ENCODE measurements at places on chromosomes 7 and 10.

DNA sequence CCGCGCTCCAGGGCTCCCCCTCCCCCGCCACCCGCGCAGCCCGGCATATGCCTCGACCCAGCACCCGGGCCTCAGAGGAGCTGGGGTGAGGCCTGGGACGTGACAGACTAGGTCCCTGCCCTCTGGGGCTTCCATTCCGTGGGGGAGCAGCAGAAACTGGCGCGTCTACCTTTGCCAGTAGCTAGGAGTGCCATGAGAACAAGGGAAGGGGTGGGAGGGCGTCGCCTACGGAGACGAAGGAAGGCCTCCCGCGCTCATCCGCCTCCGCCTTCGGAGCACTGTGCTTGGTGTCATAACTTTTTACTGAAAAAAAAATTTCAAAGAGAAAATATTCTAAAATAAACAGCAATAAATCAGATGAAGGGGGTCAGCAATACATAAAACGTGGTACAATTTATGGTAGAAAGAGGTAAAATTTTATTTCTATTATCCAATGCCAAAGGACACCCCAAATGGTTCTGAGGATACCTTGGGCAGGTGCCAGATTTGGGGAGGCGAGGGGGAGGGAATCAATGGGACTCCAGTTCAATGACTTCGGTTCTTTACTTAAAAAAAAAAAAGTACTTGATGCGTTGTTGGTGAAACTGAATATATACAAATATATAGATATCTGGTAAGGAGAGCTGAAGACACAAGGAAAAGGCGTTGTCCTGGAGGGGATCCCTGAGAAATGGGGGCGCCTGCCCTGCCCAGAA, 35.1 kb upstream of the GRID1 start:
- no peak for DNase-seq

DNA sequence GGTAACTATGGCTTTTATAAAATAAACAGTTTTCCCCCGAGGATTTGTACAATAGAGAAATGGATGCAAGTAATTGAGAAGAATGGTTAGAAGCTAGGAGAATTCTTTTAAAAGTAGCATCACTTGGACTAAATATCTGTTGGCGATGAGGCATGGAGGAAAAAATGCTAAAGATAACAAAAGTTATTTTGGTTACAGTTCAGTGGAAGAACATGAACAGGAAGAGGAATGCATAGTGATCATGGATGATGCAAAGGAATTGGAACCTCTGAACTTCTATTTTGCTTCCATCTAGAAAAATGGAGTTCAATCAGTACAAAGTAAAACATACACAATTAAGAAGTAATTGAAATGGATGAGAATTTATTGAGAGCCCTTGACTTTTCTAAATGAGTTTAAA, 32.9 kb downstream of the ENTPD1 start:
- no peak for DNase-seq

DNA sequence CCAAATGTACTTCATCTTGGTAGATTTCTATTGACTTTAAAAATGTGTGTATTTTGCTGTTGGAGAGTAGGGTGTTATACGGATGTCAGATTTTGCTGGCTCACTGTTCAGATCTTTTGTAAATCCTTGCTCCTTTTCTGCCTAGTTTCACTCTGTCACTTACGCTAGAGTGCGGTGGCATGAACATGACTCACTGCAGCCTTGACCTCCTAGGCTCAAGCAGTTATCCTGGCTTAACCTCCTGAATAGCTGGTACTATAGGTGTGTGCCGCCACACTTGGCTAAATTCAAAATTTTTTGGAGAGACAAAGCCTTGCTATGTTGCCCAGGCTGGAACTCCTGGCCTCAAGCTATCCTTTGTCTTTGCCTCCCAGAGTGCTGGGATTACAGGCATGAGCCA, 29.4 kb downstream of the BMS1 start:
- no peak for DNase-seq

GRCh38 chr7:25117226-25118047, 7.6 kb downstream of the CYCS start:
- DNase-seq: no peak

GRCh38 chr10:58064714-58065528, 202.8 kb downstream of the IPMK start:
- DNase-seq: peak; percentile 61

- no peak for DNase-seq
Measured at GRCh38 chr7:98700533-98700932, 83.4 kb downstream of the NPTX2 start.

GRCh38 chr10:121927318-121927840, 452 bp downstream of the ATE1 start:
- peak; percentile 41 for DNase-seq

- no peak for DNase-seq
Measured at GRCh38 chr10:33676606-33677339, 342.3 kb upstream of the NRP1 start.

DNA sequence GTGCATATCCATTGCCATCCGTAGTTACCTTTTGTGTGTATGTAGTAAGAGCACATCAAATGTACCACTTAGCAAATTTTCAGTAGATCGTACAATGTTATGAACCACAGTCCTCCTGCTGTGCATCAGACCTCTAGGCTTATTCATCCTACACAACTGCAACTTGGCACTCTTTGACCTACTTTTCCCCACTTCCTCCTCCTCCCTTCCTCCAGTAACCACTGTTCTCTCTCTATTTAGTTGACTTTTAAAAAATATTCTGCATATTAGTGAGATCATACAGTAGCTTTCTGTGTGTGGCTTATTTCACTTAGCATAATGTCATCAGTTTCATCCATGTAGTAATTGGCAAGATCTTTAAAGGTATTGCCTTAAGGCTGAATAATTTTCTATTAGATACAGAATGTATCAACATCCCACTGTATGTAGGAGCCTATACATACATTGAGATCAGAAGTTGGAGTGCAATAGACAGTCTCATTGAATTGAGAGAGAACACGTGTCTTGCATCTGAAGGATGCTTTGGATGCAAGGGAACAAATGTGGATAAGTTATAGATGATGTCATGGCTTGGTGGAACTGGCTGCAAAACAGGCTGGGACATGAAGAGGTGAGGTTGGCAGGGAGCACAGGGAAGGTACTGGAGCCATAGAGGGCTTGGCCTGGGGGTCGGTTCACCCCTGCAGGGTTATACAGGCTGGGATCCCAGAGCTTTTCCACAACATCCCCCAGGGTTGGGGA, 83.0 kb upstream of the FAM180A start:
- no peak for DNase-seq

DNA sequence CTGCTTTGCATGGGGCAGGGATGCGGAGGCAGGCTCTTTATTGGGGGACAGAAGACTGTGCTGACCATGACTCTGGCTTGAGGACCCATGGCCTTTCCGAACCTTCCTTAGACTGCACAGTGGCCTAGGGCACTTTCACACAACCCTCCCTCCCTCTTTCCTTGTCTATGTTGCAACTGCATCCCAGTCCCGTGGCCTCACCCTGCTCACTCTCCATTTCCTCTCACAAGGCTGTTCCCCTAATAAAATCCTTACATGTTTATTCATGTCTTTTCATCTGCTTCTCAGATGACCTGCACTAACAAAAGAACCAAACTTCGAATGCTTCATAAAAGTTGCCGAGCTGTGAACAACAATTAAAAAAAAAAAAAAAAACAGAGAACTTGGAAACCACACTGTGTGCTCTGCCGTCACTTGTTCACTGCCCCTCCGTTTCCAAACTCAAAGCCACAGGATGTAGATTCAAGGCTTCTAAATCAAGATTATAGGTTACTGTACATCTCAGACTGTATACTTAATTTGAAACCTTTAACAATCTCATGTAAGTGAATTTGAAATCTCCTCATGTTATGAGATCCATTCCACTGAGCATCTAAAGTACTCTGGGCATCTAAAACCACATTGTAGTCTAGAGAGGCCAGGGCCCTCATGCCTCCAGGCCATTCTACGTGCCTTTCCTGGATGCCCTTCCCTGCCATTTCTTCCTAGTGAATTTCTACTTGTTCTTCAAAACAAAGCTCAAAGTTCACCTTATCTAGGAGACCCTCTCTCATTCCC, 265.9 kb downstream of the SNX13 start:
- DNase-seq: no peak

GRCh38 chr10:118057361-118057760, 10.6 kb upstream of the RAB11FIP2 start:
- no peak for DNase-seq

DNA sequence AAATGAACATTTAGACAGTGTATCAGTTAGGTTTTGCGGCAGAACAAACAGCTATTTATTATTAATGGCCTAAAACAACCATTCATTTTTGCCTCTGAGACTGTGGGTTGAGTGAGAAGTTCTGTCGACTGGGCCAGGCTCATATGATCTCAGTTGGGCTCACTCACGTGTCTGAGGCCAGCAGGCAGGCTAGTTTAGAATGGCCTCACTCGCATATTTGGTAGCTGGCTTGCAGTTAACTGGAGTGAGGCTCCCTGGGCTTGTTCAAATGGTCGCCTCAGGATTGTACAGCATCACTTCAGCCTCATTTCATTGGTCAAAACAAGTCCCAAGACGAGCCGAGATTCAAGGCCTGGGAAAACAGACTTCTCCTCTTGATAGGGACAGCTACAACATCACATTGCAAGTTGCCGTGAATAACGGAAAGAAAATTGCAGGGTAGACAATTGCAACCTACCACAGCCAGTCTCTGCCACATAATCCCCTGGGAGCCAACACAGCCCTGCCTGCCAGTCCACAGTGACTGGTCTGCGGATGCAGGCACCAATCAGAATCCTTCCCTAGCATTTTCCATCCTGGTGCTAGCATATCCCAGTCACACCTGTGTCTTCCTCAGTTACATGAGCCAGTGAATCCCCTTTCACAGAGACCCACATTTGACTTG, 23.1 kb upstream of the PPIF start:
- DNase-seq: no peak

DNA sequence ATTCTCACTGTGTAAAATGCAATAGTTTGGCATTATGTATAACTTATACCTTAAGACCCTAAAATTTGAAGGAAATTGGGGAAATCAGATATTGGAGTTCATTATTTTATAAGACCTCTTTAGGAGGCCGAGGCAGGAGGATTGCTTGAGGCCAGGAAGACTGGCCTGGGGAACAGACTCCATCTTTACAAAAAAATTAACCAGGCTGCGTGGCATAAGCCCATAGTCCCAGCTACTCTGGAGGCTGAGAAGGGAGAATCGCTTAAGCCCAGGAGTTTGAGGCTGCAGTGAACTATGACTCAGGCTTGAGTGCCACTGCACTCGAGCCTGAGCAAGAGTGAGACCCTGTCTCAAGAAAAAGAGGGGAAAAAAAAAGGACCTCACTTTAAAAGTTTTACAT, 14.0 kb upstream of the PBLD start:
- no peak for DNase-seq

DNA sequence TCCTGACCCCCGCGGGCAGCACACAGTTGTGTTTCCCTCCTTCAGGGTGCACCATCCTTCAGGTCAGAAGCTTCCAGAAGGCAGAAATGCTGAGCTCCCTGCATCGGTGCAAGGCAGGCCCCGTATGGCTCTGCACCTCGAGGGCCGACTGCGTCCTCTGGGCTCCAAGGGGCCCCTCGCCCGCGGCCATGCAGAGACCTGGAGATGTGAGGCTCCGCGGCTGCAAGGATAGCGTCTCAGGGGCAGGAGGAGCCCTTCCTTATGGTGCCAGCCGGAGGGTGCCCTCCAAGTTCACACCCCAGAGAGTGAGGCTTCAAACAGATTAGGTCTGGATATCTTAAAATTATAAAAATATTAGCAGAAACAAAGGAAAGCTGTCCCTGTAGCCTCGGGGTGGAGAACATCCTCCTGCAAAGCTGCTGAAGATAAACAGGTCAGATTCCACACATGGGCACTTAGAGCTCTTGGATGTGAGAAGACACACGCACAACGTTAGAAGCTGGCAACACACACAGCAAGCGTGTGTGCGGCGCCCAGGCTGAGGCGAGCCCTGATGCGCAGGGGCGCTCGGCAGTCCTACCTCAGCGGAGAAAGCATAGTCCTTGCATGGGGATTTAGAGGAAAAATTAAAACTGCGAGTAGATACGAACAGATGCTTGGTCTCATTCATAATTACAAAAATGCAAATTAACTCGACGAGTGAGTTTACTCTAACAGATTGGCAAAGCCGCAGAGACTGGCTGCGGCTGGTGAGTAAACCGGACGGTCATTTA, 20.4 kb downstream of the KNDC1 start:
- DNase-seq: no peak

DNA sequence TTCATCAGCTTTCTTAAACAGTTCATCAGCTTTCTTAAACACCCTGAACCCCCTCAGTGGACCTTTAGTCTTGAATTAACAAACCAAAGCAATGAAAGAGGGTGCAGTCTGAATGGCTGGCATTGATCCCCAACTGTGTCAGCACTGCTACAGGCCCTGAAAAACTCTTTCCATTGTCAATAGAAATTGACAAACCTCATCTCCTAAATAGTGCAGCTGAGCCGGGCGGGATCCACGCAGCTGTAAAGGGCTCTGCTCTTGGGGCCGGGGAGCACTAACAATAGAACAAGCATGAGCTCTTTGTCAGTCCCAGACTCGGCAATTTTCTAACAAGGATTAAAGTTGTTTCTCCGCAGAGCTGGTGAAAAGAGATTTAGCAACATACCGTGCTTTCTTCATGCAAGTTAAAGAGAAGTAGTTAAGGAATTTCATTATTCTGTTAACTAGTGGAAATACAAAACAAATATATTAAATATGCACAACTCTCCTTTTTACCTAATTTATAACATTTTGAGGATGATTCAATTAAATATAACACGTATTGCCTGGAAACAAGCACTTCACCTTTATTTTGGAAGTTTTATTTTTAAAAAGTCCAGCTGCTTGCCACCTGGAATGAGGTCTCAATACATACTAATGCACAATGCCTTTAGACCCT, 24.7 kb upstream of the FEZF1 start:
- no peak for DNase-seq

DNA sequence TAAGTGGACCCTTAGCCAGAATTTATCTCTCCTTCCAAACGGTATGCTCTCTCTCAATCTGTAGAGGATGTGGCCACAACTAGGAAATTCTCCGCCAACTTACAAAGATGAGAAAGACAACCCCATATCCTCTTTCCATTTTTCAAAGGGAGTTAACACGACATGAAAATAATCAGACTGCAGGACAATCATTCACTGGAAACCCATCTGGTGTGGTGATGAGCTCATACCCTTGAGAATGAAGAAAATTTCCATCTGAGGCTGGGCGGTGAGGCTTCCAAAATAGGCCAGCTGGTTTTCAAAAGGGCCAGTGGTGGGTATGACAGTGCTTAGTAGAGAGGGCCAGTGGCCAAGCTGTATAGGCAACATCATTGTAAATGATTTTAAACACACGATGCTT, 369.6 kb downstream of the FRMD4A start:
- no peak for DNase-seq

GRCh38 chr7:116726149-116726548, 54.2 kb downstream of the MET start:
- no peak for DNase-seq

GRCh38 chr7:44748045-44748947, at the start of gene ZMIZ2:
Gene ZMIZ2, plus strand, starts transcription at chr7:44748847. Its CDS starts 7,403 bp downstream, at chr7:44756250.
- peak; percentile 98 for DNase-seq

- no peak for DNase-seq
Measured at GRCh38 chr10:5547681-5547930, 22.8 kb downstream of the CALML3 start.

- DNase-seq: no peak
Measured at GRCh38 chr7:21134631-21135030, 293.3 kb upstream of the SP4 start.

GRCh38 chr7:101903515-101903868, 86.1 kb downstream of the CUX1 start:
- DNase-seq: no peak

Measured in Calu3 (cell line).